ENCODE measurements at places on chromosomes 5 and 9.

GRCh38 chr5:125043781-125044391 is 297.4 kb upstream of the ZNF608 start:
- DNase-seq: no peak

DNA sequence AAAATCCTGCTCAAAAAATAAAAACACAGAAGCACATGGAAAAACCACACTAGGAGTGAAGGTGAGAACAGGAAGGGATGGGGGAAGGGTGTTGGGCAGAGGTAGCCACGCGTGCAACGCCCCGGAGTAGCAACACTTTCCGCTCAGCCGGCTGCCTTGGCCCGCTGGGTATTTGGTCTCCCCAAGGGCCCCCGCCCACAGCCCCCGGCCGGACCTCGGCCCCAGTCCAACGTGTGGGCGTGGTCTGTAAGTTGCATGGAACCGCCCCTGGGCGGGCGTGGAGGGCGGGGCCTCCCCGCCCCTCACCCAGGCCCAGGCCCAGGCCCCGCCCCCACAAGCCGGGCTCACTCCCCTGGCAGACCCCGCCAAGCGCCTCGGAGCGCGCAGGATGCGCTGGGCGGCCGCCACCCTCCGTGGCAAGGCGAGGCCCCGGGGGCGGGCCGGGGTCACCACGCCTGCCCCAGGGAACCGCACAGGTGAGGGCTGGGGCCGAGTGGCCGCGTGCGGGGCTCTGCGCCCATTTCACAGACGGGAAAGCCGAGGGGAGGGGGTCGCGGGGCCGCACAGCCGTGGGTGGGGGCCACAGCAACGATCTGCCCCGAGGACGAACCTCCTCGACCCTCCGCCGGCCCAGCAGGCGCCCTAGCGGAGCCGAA is at the start of gene SUSD3:
Gene SUSD3 (plus strand): TSS at position 347 of the 656 bp plus-strand sequence. CDS start 42 bp downstream, at position 389.
- DNase-seq: peak; percentile 73

DNA sequence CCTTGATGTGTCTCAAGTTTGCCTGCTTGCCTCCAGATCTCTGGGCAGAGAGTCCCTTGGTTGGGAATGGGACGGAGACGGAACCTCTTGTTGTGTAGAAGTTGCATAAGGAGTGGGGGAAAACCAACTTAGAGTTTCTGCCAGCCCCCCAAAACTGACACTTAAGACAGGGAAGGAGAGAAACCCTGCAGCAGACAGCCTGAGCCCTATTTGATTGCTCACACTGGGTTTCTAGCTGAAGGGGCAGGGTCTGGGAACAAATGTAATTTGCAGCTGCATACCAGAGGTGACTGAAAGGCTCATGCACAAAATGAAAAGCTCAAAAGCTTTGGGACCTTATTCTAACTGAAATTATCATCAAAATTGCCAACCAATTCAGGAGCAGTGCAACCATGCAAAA is 254.5 kb downstream of the RASEF start:
- DNase-seq: no peak

DNA sequence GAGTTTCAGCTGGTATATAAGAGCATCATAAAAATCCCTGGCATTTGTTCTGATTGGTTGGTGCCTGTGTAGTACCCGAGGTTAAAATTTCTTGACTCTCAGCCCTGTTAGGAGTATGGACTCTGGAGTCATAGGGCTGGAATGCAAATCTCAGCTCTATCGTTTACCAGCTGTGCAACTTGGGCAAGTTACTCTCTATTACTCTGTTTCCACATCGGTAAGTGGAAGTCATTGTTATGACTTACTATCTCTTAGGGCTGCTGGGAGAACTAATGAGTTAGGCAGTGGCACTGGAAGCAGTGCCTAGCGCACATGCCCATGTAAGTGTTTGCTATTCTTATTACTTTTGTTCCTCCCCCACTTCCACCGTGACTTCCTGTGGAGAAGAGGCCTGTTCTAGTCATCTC is 141.6 kb downstream of the BOD1 start:
- DNase-seq: no peak

DNA sequence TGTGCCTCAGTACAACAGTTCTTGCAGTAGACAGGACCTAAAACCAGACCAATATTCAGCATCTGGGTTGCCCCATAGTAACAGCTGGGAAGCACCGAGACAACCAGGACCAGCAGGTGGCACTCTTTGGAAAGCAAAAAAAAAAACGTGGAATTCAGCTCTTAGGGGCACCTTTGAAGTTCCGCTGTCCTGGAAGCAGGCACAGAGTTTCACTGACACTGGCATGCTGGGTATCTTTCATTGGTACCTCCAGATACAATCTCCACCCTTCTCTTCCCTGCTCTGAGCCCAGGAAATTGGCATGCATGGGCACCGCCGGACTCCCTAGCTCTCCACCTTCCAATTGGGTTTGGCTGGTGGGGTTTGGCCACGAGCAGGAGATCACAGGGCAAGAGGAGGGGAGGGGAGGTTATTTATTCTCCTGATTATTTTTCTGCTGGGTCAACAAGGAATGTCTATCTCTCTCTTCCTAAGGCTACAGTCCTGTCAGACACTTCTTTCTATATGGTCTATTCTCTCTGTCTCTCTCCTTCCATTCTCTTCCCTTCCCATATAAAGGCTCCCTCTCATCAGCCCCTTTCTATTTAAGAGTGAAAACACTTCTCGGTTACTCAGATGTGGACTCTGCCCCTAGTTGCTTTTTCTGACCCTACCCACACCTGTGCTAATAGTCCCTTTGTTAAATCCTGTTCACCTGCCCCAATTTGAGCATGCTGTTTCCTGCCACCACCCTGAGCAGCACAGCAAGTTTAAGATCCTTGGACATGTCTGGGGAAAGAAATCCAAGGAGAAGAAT is 1.9 kb upstream of the IDNK start:
- peak; percentile 85 for DNase-seq

DNA sequence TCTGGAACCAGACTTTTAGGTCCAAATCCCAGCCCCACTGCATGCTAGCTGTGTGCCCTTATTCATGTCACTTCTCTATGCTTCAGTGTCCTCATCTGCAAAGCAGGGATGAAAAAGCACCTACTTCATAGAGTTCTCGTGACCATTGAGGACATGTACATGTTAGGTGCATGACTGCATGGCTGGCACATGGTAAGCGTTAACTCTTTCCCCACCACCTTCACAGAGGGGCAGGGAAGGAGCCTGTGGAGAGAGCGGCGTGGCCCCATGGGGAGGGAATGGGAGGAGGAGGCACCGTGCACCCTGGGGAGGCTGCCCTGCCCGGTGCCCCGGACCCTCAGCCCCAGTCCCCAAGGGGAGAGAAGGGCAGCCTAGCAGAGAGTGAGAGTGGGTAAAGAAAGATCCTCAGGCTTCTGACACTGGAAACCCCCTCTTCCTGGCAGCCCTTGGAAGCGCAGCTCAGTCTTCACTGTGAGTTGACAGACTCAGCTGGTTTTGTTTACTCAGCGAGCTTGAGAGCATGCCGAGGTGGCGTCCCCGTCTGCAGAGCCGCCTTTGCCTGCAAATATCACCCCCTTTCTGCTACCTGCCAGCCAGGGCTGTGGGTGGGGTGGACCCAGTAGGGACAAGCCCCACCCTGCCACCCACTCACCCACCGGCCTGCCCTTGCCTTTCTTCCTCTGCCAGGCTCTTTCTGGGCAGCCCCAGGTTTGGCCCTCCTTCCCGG is 10.6 kb upstream of the ANGPTL2 start:
- no peak for DNase-seq

DNA sequence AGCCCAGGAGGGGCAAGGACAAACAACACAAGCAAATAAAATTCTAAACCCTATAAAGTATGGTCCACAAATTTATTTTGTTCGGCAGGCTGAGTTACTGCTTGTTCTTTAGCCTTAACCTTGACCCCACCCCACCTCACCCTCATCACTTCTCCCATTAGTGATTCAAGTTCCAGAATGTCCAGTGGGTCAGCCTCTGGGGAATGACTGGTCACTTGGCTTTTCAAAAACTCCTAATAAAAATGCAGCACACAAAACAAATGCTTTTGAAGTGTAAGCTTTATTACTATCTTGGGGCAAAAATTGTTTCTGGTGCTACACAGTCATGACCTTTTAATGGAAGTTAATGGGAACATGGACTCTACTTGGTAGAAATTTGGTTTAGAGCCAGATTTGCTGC is 142.1 kb downstream of the MPDZ start:
- no peak for DNase-seq

DNA sequence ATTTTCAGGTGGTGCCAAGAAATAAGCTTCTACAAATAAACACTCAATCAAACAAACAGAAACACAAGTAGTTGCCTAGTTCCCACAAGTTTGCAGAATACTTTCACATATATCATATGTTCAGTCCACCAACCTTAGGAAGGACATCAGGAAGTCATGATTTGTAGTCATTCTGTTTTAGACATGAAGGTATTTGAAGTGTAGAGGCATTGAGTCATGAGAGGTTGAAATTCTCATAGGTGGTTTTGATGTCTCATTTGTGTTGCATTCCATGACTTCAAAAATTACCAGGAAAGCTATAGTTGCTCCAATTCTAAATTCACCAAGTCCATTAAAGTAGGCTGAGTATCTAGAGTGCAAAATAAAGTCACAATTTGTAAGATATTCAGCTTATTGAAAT is 159.0 kb downstream of the KCTD16 start:
- DNase-seq: no peak

- no peak for DNase-seq
Observed at GRCh38 chr9:125966959-125967711, 220.0 kb downstream of the PBX3 start.

GRCh38 chr9:110742741-110743371 is 74.3 kb downstream of the MUSK start:
- no peak for DNase-seq

DNA sequence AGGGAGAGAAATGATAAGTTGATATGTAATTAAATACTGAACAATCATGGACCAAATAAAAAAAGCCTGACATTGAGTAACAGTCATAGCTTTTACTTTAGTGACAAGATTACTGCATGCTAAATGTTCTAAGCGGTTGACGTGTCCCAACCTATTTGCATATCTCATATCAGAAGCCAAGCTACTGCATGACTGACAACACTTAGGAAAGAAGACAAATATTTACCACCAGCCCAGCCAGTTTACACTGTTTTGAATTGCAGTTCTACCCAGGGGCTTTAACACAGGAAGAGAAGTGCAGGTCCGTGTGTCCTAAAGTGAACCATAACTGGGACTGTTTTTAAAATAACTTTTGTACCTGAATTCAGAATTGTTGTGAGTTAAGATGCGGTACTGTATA is 219.9 kb downstream of the PRDM9 start:
- DNase-seq: no peak

DNA sequence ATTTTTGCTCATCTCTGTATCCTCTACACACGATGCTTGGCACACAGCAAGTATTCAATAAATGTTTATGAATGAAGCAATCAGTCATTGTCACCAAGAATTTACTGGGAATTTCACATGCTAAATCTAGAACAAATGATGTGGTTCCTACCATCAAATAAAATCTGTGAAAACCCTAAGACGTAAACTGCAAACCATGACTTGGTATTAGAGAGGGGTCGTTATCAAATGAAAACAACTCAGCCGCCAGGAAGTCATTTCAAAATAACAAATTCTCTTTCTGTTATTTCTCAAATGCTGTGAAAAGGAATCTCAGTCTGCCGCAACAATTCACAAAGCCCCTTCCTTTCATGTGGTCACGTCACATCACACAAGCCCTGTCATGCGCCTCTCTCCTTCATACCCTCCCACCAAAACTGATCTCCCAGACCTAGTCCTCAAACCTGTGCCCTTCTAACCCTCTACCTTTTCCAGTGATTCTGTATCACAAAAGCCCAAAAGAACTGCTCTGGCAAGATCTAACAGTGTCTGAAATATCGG is 173.6 kb downstream of the DEPDC1B start:
- no peak for DNase-seq

DNA sequence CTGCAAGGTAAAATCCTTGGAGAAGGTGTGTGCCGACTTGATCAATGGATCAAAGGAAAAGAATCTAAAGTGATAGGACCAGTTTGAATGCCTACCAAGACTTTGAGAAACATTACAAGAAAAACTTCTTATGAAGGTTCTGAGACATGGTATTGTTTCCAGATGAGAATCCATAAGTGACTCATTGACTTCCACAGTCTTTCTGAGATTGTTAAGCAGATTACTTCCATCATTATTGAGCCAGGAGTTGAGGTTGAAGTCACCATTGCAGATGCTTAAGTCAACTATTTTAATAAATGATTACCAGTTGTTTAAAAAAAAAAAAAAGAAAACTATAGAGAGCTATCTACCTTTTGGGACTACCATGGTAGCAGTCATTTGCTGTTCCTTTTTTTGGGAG is 7.0 kb downstream of the LNPEP start:
- no peak for DNase-seq

Data from hematopoietic multipotent progenitor cell treated with erythropoietin and hydrocortisone succinate and interleukin-3 and kit ligand, for 6 days (in vitro differentiated cells).